Cortex of kidney (tissue), 1 donor: ENCODE measurements at places on chromosomes 5 and 9.

DNA sequence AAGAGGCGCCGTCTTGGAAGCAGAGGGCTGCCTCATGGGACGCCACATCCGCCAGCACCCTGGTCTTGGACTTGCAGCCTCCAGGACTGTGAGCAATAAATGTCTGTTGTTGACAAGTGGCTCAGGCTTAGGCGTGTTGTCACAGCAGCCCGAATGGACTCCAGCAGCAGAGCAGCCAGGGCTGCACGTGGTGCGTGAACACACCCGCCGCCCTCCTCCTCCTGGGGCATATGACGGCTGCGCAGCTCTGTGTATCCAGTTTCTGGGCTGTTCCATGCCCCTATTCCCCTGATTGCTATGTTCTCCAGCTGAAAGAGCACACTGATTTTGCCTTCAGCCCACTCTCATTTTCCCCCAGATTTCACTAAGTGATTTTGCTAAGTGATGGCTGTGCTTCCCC, 36.0 kb upstream of the CLPTM1L start:
- DNase-seq = no peak

- DNase-seq = no peak
Measured at GRCh38 chr5:109479260-109479860, 69.6 kb upstream of the PJA2 start.

DNA sequence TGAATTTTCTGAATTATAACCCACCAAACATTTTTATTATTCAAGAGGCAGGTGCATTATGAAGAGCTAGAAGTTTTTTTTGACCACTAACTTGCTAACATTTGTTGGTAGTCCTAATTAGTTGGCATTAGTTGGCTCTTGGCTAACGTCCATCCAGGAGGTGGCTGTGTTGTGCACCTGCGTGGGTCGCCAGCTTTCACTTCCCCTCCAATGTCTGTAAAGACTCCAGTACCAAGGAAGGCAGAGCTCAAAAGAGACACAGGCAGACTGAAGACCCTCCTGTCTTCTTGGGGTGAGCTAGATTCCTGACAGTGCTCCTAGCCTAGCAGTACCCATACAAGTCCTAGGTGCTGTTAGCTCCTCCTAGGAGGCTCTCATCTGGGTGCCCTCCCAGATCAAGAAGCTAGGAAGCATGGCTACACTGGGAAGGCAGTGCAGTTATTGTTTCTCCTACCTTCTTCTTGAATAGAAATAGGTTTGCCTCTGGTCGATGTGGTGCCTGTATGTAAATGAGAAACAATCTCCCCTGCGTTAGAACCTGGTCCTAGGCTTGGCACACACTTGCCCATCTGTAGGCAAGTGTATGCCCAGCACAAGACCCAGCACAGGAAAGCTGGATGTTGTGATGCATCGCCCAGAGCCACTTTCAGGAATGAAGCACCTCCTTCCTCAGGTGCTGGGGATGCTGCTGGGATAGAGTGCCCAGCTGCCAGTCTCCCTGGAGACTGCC, 190.9 kb downstream of the ICE1 start:
- no peak for DNase-seq

DNA sequence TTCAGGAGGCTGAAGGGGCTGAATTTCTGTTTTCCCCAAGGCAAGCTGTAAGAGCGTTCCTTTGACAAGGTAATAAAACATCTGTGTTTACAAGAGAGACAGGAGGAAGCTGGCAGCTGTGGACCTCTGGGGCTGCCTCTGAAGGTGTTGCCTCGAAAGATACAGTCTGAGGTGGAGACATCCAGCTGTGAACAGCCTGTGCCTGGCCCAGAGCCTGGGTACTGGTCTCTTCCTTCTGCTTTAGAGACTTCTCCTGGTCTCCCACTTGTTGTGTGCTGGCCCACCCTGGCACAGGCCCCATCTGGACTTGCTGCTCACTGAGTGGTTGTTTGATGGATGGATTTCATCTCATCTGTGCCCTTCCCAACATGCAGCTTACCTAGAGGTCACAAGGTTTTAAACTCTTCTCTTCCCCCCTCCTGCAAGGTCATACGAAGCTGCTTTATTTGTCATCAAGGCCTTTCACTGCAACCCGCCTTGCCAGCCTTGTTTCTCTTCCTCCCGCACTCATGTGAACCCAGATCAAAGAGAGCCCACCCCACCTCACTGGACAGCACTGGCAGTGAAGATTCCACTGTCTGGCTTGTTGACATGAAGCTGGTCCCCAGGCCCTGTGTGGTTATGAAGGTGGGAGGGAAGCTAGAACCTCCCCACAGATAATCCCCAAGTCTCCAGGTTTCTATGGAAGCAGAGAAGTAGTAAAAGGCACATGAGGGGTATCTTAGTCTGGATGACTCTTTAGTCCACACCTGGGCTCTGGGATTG, 35.0 kb upstream of the ALDH1B1 start:
- DNase-seq = no peak

GRCh38 chr5:94402096-94402495, 216.3 kb downstream of the KIAA0825 start:
- DNase-seq = no peak
